ENCODE measurements at places on chromosomes 2 and 18.
A peak's percentile ranks its signal among the peaks of the same experiment; 100 is the strongest.

DNA sequence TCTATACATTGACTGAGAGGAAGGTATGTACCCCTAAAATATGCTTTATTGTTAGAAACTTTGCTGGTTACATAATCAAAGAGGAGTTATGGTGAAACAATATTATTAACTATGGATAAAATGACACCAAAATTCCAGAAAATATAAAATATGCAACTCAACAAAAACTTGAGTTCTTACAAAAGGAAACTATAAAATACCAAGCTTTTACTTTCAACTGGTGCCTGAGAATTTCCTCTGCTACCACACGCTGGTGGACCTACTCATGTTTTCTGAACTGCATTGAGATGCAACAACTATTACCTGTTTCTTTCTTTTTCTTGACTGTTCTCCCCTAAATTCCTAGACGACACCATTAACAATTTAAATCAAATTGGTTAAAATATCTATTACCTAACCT is 8.2 kb upstream of the NFE2L2 start:
- no peak for DNase-seq

- no peak for DNase-seq
Observed at GRCh38 chr2:179263015-179263414, 1.6 kb downstream of the SESTD1 start.

GRCh38 chr18:77701977-77702376 is 452.3 kb downstream of the GALR1 start:
- DNase-seq = no peak

DNA sequence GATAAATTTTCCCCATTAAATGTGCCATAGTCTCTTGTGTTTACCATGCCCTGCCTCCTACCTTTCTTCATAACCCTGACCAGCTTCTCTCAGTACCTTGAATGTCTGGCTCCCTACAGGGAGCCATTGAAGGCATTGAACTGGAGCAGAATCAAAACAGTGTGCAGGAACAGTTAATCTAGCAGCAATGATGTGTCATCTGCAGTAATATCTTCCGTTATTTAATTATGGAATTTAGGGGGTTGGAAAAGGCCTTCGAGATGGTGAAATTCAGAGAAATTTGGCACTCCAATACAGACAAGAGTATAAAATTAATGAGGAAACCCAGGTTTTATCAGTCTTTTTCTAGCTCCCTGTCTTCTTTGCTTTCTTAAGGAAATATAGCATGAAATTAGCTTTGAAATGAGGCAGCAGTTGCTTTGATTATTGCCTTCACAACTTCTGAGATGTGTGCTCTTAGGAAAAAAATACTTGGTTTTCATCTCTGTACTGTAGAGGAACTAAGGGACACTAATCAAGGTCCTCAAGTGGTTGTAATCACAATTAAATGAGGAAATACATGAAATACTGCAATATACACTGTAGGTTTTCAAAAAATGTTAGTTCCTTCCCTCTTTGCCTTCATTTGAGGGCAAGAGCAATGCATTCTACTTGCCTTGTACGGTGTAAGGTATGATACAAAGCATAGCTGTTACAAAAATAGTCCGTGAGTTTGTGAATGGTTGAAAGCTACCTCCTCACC is 369.1 kb downstream of the SETBP1 start:
- no peak for DNase-seq

GRCh38 chr18:56245866-56246580 is 392.4 kb downstream of the TXNL1 start:
- DNase-seq = no peak

DNA sequence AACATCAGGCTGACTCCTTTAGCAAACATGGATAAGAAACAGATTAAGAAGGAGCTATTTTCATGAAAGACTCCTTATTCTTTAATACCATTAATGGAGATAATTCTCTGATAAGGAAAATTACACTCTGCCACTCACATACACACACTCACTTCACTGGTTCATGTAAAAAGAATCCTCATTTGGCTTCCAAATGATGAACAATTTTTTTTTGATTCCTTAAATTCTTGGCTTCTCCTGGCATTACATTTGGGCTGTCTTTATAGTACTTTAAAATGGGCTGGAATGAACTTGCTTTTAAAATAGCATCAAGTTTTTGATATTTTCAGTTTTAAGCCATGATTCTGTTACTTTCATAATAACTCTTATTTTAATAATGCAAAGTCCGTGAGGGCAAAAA is 328.6 kb downstream of the SLC8A1 start:
- DNase-seq = no peak

DNA sequence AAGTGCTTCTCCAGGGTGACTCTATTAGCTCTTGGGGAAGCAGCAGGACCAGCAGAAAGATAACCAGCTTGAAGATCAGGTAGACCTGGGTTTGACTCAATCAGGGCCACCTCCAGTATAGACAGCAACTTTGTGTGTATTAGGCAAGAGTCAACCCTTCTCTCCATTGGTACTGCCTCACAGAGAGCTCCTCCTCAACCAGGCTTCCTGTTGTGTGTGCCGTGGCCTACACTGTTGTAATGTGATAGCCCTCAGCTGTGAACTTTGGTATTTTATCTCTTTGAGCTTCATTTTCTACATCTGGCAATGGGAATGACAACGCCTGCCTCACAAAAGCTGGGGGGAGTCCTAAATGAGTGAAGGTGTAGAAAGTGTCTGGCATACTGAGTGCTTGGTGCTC is 17.0 kb upstream of the MAP3K20 start:
- DNase-seq = no peak

DNA sequence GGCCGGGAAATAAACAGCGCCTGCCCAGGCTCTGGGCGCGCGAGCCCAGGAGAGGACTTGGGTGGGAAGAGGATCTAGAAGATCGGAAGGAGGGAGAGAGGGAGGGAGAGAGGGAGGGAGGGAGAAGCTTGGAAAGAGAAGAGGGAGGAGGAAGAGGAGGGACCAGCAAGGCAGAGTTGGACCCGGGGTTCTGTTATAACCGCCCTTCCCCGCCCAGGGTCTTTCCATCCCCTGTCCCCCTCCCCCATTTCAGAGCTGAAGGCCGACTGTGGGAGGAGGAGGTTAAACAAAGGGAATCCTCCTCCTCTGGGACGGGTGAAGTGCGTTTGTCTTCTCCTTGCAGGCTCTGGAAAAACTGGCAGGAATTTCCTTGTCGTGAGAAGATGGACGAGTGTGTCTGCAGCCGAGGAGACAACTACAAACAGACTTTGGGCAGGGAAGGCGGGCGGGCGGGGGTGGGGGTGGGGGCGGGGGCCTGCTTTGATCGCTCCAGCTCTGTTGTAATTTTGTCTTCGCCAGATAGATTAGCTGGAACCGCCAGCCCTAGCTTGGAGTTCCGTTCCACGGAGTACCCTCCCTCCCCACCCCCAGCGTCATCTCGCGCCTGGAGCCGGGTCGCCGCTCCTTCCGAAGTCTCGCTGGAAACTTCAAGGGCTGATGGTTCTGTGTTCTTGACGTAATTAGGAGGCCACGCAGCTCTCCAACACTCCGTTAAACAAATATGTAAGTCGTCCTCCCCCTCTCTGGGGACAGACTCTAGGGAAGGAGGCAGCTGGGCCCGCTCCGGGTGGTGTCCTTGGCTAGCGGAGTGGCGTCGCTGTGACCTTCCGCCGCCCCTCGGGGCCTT is 6.4 kb upstream of the SP9 start:
- DNase-seq = no peak

DNA sequence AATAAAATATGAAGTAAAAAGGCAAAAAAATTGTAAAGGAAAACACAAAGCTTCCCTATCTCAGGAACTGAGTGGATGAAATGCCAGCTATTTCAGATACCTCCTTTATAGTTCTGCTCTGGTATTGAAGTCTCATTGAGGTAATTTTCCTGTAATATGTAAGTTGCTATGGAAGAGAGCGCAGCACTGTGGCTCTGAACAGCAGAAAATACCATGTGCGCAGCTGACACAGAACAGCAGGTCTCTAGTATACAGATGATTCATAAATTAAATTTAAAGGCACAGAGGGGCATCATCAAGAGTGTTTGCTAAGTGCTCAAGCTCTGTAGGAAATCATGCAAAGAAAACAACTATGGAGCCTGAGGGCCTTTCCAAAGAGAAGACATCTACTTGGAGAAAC is 315.3 kb upstream of the CDH7 start:
- no peak for DNase-seq

DNA sequence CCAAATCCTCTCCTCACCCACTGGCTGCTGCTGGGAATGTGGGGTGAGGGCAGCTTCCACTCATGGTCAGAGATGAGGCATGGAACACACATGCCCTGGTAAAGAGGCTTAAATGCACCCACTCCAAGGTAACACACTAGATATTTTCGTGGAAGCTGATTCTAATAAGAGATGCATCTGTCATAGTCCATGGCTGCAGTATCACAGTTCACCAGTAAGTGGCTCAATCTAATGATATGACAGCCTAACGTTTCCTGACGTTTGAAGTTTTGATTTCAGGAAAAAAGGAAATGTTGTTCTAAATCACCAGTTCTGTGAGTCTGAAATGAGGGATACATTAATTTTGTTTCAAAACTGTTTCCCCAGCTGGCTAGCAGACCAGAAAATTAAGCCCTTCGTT is 38.2 kb downstream of the LCT start:
- DNase-seq = no peak

- no peak for DNase-seq
Observed at GRCh38 chr2:221001381-221001801, 570.7 kb downstream of the EPHA4 start.

GRCh38 chr2:57726294-57726693 is 320.3 kb upstream of the VRK2 start:
- DNase-seq = no peak

GRCh38 chr2:102155703-102156515 is 13.4 kb downstream of the IL1R1 start:
- DNase-seq = peak; percentile 70

DNA sequence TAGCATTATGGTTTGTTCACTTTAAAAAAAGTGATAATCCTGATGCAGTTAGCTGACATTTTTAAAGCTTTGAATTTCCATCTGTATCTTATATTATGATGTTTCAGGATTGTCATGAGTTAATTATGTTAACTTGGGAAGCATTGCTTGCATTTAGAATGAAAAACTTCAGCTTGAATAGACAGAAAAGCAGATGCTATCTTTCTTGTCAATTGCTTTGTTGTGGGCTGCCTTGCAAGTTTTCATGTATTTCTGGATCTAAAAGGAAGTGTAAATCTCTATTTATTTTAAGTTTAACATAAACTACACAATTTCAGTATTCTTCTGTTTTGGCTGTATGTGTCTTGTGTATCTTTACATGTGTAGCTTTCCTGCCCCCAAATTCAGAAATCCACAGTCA is 479.5 kb downstream of the ARHGAP15 start:
- DNase-seq = no peak

DNA sequence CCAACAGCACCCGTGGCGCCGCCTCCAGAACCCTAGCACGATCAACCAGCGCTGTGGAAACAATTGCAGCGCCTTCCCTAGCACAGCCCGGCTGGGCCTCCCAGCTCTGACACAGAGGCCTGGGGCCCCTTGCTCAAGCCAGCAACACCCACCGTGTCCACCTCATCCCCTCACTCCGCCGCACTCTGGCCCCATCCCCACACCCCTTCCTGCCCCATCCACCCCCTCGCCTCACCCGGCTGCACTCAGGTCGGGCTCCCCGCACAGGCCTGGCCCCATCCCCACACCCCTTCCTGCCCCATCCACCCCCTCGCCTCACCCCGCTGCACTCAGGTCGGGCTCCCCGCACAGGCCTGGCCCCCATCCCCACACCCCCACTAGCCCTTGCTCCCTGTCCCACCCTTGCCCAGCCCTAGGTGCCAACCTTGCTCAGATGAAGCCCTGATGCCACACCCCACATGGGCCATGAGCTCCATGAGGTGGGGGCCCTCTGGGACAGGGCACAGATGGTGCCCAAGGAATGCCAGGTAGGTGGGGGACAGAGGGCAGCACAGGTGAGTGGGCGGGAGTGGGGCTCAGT is 28.7 kb downstream of the KIF1A start:
- DNase-seq = no peak

DNA sequence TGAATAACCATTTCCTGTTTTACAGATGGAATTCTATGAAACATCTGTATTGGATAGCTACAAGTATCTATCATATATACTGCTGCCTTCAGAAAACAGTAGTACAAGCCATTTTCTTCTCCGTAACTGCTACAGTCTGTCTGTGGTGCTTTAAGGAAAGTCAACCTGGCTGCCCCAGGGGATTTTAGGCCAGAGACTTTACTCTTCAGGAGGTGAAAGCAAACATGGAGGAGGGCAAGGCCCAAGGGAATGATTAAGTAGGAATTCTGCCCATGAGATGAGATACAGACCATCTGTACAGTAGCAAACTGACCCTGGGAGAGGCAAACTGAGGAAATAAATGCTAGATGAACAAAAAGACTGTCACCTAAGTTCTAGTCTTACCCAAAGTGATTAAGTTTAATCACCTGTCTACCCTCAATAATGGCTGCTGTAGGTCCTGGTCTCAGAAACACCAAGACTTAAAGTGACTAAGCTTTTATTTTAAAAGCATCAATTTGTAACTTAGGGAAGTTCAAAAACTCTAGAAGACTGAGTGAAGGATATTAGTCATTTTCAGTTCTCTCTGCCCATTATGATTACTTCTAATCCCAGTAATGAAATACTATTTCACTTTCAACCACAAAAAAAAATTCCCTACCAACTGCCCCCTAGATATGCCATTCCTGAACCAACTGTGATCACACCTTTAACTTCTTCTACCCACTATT is 14.8 kb downstream of the MBD2 start:
- DNase-seq = no peak

DNA sequence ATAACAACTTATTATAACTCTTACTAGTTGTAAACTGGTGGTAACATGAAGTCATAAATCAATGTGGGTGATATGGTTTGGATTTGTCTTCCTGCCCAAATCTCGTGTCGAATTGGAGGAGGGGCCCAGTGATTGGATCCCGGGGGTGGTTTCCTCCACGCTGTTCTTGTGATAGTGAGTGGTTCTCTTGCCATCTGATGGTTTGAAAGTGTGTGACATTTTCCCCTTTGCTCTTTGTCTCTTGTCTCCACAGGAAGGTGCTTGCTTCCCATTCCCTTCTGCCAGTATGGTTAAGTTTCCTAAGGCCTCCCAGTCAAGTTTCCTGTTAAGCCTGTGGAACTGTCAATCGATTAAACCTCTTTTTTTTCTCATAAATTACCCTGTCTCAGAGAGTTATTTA is 321.6 kb downstream of the DSEL start:
- no peak for DNase-seq

DNA sequence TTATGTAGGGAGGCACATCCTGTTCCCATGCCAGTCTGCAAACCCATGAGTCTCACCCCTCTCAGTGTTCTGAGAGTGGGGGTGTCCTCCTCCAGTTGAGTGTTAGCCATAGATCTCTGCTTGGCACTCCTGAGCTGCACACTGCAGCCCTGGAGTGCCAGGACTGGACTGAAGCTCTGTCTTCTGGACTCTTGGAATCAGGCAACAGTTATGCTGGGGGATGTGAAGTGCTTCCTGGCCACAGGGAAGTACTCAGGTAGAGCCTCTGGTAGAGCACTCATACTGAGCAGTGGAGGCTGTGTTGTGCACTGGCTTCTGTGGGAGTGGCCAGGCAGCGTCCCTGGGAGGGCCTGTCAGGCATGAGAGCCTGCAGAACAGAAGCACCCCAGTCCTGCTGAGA is 43.0 kb downstream of the SERPINB7 start:
- DNase-seq = no peak
